ENCODE measurements at places on chromosomes 5 and 9.

DNA sequence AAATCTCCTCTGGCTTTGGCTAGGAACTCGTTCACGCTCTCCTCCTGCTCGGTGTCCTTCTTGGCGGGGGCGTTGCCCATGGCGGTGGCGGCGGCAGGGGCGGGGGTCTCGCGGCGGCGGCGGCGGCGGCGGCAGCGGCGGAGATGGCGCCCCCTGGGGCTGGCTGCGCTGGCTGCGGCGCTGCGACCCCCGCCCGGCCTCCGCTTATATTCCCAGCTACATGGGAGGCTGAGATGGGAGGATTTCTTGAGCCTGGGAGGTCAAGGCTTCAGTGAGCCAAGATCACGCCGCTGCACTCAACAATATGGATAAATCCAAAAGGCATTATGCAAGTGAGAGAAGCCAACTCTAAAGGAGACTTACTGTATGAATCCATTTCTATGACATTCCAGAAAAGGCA, at the start of gene PRKACG:
PRKACG (minus strand) TSS at position 101 of the 400 bp plus-strand sequence; CDS start at position 80, 21 bp downstream.
- no peak for DNase-seq

DNA sequence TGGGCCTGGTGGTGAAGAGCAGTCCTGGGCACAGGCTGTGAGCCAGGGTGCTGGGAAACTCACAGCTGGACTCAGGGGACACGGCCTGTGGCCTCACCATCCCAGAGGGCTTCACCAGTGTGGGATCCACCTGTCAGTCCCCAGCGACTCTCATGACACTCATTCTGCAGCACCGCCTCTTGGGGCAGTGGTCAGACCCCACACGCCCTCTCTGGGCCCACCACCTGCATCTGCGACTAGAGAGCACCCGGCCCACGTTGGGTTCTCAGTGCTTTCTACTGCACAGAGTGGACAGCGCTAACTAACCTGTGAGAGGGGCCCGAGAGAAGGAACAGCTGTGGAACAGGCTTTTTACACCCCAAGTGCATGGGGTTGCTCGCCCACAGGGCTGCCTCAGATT, 45.8 kb upstream of the GARNL3 start:
- no peak for DNase-seq

GRCh38 chr5:173056783-173057061, 570 bp downstream of the CREBRF start:
- no peak for DNase-seq

DNA sequence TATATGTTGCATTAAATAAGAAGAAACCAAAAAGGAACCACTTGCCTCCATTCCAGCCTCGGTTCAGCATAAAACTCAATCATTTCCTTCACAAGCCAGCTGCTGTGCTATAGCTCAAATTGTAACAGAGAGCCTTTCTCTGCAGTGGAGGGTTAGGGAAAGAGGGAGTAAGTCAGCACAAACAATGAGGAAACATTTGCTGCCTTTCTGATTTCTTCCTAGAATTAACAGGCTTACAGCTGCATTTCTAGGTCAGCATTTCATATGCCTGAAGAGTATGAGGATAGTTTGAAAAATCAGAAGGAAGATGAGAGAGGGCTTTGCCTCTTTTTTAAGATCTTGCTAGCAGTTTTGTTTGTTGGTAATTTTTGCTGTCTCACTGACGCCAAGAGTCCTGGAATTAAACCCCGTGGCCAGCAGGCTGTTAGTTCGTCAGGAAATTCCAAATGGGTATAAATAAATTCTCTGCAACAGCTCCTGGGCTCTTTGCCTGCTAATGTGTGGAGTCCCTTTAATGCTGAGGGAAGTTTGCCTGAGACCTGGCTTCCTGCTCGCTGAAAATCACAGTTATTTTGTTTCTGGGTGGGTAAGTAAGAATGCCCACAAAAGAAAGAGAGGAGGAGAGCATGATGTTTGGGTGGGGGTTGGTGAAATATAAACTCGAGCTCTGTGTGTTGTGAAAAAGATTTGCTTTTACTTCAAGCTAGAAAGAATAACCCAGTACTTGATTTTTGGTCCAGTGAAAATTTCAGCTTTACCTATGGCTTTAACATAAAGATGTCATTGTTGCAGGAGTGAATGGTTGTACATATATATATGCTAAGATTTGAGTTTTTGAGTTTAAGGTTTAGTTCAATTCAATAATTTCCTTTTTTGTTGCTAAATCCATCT, 148.1 kb upstream of the DMRT1 start:
- no peak for DNase-seq

DNA sequence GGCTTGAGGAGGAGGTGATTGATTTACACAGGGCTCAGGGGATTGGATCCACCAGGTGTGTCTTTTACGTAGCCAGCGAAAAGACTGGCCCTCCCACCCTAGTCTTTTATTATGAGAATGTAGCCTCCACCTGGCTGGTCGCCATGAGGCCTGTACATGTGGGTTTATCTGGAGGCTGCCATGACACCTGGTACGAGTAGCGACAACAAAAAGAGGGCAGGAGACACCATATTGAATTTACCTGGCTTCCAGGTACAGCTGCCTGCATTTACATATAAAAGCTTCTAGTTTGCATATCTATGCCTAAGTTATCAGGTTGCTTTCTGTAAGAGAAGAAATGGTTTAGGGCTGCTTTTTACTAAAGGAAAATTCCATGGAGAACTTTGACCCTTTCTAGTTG, 1173.7 kb upstream of the SEMA6A start:
- no peak for DNase-seq

DNA sequence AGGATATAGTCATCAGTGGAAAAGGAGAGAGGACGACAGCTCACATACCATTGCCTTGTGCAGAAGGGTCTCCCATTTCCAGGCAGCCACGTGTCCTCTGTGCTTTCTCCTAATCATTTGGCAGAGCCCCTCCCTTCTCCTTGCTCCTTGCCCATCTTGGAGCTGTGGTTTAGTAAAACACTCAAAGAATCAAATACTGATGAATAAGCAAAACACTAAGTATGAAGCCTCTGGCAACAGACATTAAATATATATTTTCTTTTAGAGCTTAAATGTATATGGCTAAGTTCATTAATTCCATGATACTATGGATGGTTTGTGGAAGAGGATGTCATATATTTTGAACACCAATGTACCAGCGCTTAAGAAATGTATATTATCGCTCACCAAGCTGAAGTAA, 278.5 kb downstream of the SAXO1 start:
- DNase-seq = no peak

DNA sequence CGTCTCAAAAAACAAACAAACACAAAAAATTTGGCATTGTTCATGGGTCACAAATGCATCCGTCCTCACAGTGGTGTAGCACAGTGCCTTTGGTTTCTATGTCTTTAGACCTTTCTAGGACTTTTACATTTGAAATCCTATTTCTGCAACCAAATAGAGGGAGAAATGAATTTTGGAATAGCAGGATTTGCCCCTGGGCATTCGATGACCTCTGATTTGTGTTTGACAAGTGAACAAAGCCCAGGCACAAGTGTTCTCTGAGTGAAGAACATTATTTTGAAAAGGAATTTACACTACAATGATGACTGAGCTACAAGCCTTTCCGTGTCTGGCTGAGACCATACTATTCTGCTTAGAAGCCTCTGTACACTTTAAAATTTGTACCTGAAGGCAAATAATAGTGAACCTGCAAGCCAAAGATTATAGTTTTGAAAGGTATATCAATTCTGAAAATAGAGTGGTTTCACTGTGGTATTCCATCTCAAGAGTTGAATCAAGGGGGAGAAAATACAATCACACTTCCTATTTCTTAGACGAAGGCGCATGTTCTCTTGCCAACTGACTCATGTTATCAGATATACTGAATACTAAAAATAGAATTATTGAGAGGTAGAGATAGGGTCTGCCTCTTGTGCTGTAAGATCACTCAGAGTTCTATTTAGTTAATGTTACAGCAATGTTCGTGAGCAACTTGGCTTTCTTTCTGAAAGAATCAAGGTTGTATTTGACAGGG, 297.6 kb downstream of the KDM4C start:
- no peak for DNase-seq

DNA sequence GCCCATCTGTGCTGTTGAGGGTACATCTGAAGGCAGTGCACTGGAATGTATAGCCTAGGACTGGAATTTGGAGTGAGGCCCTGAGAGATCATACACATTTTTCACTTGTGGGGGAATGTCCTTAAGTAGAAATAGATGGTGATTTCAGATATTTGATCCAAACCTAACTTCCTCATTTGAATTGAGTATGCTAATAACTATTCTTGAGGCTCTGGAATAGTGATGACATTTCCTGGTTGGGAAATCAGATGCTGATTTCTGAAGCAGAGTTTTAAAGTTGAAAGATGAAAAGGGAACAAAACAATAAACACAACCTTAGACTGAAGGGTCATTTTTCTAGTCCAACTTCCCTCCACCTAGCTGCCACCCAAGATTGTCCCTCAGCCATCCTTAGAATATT, 163.0 kb upstream of the CCDC152 start:
- DNase-seq = no peak

- no peak for DNase-seq
These were observed 136.9 kb downstream of the SIL1 start for GRCh38 chr5:139061274-139061673.

DNA sequence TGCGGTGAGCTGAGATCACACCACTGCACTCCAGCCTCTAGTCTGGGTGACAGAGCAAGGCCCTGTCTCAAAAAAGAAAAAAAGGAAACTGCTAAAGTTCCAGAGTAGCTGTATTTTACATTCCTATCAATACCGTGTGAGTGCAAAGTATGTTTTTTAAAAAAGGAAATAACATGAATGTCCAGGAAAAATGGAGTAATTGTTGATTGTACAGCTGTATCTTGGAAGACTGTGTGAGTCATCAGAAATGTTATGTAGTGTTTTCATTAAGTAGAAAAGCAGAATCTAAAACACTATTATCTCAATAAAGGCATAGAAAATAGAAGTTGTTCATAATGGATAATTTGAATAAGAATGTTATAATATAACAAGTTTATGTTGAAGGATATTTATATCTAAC, 53.9 kb downstream of the ZCCHC7 start:
- no peak for DNase-seq

DNA sequence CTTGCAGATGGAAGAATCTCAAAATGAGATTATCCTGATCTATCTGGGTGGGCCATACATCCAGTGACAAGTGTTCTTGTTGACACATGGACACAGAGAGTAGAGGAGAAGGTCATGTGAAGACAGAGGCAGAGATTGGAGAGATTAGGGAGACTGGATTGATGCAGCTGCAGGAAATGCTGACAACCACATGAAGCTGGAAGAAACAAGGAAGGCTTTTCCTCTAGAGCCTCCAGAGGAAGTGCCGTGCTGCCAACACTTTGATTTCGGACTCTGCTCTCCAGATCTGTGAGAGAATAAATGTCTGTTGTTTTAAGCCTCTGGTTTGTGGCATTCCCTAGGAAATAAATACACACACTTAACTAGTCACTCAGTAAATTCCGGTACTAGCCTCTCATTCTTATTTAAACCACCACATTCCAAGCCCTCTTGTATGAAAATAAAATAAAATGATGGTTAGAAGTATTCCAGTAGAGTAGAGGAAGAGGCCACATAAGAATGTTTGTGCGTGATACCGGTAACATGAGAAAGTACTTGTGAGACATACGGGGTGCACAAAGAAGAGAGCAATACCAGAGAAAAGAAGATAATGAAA, 110.9 kb upstream of the DMAC1 start:
- no peak for DNase-seq

DNA sequence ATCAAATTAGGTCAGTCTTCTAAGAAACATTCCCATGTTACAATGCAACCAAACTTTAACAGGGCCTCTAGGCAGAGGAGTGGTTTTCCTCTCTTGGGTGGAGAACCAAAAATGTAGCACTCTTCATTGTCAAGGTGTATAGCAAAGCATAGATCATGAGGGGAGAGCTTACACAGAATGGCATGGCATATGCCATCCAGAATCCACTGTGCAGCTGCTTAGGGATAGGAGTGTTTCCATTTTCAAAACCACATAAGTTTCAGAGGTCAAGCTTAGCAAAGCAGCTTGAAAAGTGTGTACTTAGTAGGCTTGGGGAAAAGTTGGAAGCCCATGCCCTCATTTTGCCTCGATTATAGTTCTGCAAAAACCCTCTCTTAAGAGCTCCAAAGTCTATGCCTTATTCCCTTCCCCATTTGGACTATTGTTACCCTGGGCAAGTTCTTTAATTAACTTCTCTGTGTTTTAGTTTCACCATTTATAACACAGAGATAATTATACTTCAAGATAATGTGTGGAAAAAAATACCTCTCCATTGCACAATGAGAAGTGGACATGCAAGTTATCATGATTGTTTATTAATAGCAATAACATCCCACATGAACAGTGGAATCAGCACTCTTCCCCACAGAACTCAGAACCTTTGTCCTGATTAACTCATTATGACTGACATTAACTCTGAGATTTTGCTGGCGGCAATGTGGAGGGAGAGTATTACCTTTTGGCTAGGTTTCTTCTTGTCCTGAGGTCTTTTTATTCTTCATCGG, 398.9 kb upstream of the WWC1 start:
- DNase-seq = no peak

DNA sequence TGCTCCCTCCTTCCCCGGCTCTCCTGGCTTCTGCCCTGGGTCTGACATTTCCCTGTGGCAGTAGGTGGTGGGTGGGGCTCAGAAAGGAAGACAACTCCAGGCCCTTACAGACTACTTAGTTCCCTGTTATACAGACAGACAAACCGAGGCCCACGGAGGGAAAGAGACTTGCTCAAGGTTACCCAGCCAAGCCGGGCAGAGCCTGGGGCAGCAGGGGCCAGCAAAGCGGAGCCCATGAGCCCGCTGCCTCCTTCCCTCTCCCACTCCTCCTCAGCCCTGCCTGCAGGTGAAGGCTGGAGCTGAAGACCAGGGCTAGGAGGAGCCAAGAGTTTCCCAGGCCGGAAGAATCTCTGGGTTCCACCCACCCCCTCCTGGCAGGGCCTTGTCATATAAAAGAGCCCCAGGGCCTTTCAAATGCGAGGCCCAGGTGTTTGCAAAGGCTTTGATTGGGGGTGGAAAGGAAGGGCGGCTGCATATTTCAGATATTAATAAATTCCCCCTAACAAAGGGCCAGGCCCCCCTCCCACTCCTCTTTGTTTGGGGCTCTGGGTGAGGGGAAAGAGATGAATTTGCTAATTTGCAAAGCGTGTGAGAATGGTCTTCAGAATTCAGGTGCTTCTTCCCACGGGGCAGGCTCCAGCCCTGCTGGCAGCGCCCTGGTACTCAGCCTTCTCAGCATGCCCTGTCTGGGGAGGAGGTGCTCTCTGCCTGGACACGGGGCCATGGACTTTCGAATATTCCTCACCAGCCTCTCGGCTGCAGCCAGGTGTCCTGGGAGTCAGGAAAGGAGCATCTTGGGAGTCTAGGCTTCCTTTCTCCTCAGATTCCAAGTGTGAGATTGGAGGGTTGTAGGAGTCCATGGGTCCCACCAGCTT, 21.5 kb downstream of the SLC6A7 start:
- no peak for DNase-seq

- DNase-seq = no peak
These were observed 54.8 kb downstream of the PWWP2A start for GRCh38 chr5:160064417-160064810.

DNA sequence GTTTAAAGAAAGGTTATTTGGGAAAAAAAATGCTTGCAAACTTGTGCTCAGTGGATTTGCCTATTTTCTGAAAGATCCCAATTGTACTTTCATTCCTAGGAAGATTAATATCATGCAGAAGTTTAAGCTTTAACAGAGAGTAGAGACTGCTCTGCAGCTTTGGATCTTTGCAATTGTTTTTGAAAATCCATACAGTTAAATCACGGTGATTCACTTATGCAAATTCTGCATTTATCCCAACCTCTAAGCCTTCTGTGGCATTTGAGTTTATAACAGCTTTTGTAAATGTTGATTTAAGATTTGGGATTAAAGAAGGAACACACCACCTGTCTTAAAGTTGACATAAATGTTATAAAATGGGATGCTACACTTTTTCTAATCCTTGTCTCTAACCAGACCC, 134.4 kb downstream of the EBF1 start:
- DNase-seq = no peak

- no peak for DNase-seq
These were observed 75.5 kb downstream of the SEMA4D start for GRCh38 chr9:89422151-89422975.

- DNase-seq = no peak
These were observed 3.6 kb downstream of the CAMK4 start for GRCh38 chr5:111227801-111228200.

All from hematopoietic multipotent progenitor cell (in vitro differentiated cells).